GM04503 (cell line): ENCODE measurements at places on chromosomes 11 and 22.
A peak's percentile ranks its signal among the peaks of the same experiment; 100 is the strongest.

GRCh38 chr11:11148104-11148509 lies 204.9 kb downstream of the CSNK2A3 start:
- peak; percentile 93 for DNase-seq

DNA sequence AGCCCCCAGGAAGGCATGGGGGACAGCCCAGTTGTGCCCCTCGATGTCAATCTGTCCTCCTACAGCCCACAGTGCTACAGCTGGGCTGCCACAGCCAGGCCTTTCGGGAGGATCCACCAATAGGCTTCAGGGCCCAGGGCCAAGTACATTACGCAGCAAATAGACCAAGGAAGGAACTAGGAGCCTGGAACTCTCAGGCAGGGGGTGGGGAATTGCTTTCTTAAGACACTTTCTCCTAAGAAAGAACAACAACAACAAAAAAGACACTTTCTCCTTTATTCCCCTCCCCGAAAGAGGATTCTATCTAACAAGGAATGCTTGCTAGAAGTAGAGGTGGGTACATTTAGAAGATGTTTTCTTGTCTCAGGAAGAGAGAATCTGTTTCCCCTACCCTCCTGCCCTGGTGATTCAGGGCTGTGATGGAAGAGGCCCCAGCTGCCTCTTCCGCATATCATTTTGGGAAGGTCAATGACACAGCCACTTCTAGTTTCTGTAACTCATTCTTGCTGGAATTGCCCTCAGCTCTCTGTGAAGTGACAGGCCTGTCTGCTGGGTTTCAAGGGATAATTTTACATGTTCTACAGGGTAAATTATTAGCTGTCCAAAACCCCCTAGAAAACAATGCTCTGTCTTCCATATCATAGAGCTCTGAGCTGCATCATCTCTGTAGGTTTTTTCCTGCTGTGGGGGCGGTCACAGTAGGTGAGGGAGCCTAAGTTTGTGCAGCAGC lies 6.0 kb upstream of the MALAT1 start:
- no peak for DNase-seq

DNA sequence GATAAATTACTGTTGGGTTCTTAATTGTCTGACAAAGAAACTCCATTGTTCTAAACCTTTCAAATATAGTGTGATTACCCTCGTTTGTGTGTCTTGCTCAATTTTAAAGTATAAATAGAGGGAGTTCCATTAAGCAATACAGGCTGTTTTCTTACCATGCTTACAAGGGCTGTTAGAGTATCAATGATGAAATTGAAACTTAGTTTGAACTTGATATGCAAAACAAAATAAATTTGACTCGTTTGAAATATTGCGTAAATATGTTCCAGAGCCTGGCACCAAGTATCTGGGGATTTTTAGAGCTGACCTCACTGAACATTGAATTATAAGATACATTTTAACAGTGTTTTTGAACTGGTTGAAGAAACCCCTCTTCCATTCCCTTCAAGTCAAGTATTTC lies 31.7 kb downstream of the TEAD1 start:
- DNase-seq: no peak

DNA sequence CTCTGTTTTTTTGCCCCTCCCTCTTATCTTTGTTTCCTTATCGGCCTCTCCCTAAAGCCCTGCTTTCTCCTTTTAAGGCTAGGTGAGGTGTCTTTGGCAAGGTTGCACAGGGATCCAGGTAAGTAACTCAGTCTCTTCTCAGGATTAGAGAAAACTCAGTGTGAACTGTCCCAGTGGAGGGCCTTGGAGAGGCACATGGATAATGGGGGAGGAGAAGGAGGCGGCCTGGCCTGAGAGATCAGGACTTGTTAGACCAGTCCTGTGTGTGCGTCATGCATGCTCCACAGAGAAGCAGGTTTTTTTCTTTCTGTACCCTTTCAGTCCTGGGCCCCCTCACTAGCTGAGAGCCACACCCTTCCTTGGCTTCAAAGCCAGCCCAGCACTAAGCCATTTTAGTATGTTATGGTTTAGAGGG lies 19.9 kb downstream of the CTNND1 start:
- DNase-seq: no peak

GRCh38 chr11:119592642-119593041 lies 136.4 kb downstream of the NECTIN1 start:
- no peak for DNase-seq
